Right lobe of liver (tissue), 6 donors: ENCODE measurements at places on chromosomes 5 and 9. TPM values are rescaled to one million over a fixed set of nuclear protein-coding genes. Genes with fewer than 3 reads are reported as not detected.

DRD1 gene
- total RNA-seq: 0.06 TPM

WDR38 gene
- not detected for total RNA-seq

CYSRT1 gene
- 0.29 TPM for total RNA-seq

TAF11L5 gene
- total RNA-seq: not detected

FBXW5 gene
- 87.1 TPM for total RNA-seq

KCNV2 gene
- total RNA-seq: not detected

DNA sequence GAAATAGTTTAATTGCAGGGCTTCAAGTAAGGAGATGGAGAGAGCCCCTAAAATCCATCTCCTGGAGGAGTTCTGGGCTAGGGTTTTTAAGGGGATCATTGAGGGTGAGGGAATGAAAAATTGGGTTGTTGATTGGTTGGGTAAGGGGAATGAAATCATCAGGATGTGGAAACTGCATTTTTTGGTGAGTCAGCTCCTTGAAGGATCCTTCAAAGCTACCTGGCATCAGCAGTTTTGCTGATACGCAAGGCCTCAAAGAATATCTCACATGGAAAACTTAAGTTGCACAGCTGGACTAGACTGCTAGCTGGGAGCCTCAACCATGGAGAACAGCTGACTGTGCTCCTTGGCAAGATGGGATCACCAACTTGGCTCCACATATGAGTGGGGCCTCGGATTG is 136.7 kb downstream of the FGF10 start:
- no peaks in the 10 kb centered on the region for H3K4me1 ChIP-seq
- H3K4me3 ChIP-seq: no peak overlapping the region
- H3K27me3 ChIP-seq: no peaks in the 10 kb centered on the region
- no peak overlapping the region for H3K27ac ChIP-seq
- no peak for DNase-seq

GRCh38 chr5:144028058-144028457 is 142.4 kb downstream of the YIPF5 start:
- no peaks in the 10 kb centered on the region for H3K27me3 ChIP-seq
- H3K4me3 ChIP-seq: no peak overlapping the region
- no peaks in the 10 kb centered on the region for H3K4me1 ChIP-seq
- no peak overlapping the region for H3K27ac ChIP-seq

GRCh38 chr5:87671146-87671545 is 258.4 kb upstream of the CCNH start:
- H3K27ac ChIP-seq: no peak overlapping the region
- no peaks in the 10 kb centered on the region for H3K4me1 ChIP-seq
- DNase-seq: no peak
- H3K27me3 ChIP-seq: no peaks in the 10 kb centered on the region

- H3K36me3 ChIP-seq: no peaks in the 10 kb centered on the region
- H3K4me3 ChIP-seq: no peak overlapping the region
- H3K4me1 ChIP-seq: no peaks in the 10 kb centered on the region
- H3K27me3 ChIP-seq: no peaks in the 10 kb centered on the region
These were observed 14.6 kb upstream of the DDX41 start for GRCh38 chr5:177531209-177531940.

DNA sequence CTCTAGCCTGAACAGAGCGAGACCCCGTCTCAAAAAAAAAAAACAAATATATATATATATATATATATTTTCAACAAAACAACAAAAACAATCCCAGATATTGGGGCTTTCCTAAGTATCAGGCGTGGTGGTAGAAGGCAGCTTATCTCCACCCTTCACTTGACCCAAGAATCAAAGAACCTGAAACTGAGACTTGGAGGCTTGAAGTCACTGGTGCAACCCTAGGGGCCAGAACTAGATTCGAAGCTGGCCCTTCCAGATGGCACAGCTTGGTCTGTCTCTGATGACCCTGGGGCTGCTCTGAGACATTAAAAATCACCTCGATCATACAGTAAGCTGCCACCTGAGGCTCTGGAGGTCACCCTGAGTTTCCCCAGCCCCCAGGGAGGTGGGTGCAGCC is 1.3 kb upstream of the KCNMB1 start:
- H3K4me1 ChIP-seq: no peaks in the 10 kb centered on the region
- no peak for DNase-seq
- no peaks in the 10 kb centered on the region for H3K27me3 ChIP-seq
- H3K27ac ChIP-seq: no peak overlapping the region
- H3K4me3 ChIP-seq: no peak overlapping the region

GRCh38 chr9:73847536-73847935 is 649.6 kb upstream of the RORB start:
- no peak for DNase-seq
- H3K4me1 ChIP-seq: no peaks in the 10 kb centered on the region
- no peak overlapping the region for H3K27ac ChIP-seq
- no peaks in the 10 kb centered on the region for H3K36me3 ChIP-seq
- no peaks in the 10 kb centered on the region for H3K27me3 ChIP-seq
- H3K4me3 ChIP-seq: no peak overlapping the region

DNA sequence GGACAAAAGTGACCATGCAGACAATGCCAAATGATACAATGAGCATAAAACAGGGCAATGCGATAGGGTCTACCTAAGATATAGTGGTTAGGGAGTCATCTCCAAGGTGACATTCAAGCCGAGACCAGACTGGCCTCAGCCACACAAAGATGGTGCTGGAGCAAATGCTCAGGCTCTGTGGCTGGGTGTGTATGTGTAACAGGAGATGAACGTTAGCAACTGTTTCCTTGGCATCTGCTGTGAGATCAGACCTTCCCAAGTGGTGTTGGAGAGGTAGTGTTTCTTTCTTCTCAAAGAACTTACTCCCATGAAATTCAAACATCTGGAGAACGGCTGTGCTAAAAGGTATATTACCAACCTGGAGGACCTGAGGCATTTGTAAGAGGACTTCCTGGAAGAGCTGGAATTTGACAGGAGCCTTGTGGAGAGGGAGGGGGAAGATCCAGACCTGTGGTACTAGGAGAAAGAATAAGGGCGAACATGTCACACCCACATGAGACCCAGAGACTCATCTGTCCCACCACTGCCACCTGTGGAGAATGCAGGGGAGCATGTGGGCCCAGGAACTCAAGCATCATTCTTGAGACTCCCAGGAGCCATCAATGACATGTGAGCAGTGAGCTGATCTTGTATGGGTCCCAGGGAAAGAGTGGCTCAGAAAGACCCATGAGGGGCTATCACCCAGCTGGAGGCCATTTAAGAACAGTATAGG is 21.4 kb upstream of the ANXA6 start:
- H3K27me3 ChIP-seq: no peaks in the 10 kb centered on the region
- H3K27ac ChIP-seq: no peak overlapping the region
- no peaks in the 10 kb centered on the region for H3K4me1 ChIP-seq
- H3K4me3 ChIP-seq: no peak overlapping the region
- no peaks in the 10 kb centered on the region for H3K36me3 ChIP-seq
- DNase-seq: no peak

GRCh38 chr9:122329597-122329996 is 41.2 kb upstream of the PTGS1 start:
- H3K27ac ChIP-seq: no peak overlapping the region
- H3K4me3 ChIP-seq: no peak overlapping the region
- H3K27me3 ChIP-seq: no peaks in the 10 kb centered on the region
- no peak for DNase-seq

- no peak overlapping the region for H3K27ac ChIP-seq
- no peak for DNase-seq
- no peak overlapping the region for H3K4me3 ChIP-seq
- no peaks in the 10 kb centered on the region for H3K27me3 ChIP-seq
- no peaks in the 10 kb centered on the region for H3K4me1 ChIP-seq
These were observed 1375.0 kb upstream of the NUDT12 start for GRCh38 chr5:104937598-104937997.

DNA sequence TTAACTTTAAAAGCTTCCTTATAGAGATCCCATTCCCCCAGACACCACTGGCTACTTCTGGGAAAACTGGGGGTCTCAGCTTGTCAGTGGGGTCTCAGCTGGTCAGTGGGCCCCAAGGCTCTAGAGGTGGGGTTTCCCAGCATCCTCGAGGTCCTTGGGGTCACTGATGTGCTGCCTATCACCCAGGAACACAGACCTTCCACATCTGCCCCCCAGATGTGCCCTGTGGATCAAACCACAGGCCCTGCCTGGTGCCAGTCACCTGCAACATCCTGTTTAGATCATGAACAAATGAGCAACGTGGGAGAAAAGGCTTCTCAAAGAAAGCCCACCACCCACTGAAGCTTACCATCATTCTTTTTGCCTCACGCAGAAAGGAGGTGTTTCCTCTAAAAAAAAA is 165.6 kb upstream of the FSTL4 start:
- H3K27me3 ChIP-seq: no peaks in the 10 kb centered on the region
- no peaks in the 10 kb centered on the region for H3K4me1 ChIP-seq
- DNase-seq: no peak
- H3K36me3 ChIP-seq: no peaks in the 10 kb centered on the region
- no peak overlapping the region for H3K27ac ChIP-seq

GRCh38 chr5:102866237-102866600 is 111.1 kb downstream of the PAM start:
- no peaks in the 10 kb centered on the region for H3K27me3 ChIP-seq
- no peaks in the 10 kb centered on the region for H3K4me1 ChIP-seq
- no peaks in the 10 kb centered on the region for H3K36me3 ChIP-seq
- H3K4me3 ChIP-seq: peak overlapping the region; percentile 54
